Endothelial cell of coronary artery (primary cell): ENCODE measurements at places on chromosomes 12 and 14. TPM values are rescaled to one million over a fixed set of nuclear protein-coding genes. Genes with fewer than 3 reads are reported as not detected.

Gene GALNT8
- 0.56 and 0.63 TPM in 2 replicates for total RNA-seq

Gene PTPRO
- 0.09 TPM in 1 of 2 replicates, not detected in the other for total RNA-seq

Gene FOXG1
- total RNA-seq, result under 0.01 TPM in 1 of 2 replicates, not detected in the other

Gene TOX4
- 19.5 and 25.4 TPM in 2 replicates for total RNA-seq

Gene B3GNT4
- under 0.01 TPM in 2 replicates for total RNA-seq

Gene POTEG
- not detected in 2 replicates for total RNA-seq

Gene SCYL2
- total RNA-seq, result 31.8 and 33.8 TPM in 2 replicates

Gene ACSS3
- total RNA-seq, result 0.19 TPM in 1 of 2 replicates, not detected in the other

Gene POMT2
- 9.4 and 12.5 TPM in 2 replicates for total RNA-seq

Gene KITLG
- 22.0 and 24.1 TPM in 2 replicates for total RNA-seq

Gene LRCOL1
- 0.09 TPM in 1 of 2 replicates, not detected in the other for total RNA-seq

Gene PLA2G1B
- total RNA-seq, result not detected in 2 replicates

Gene KRT6C
- not detected in 2 replicates for total RNA-seq

Gene SIX1
- total RNA-seq, result 0.27 and 0.28 TPM in 2 replicates

Gene COX8C
- total RNA-seq, result not detected in 2 replicates

Gene EXOC3L4
- not detected in 2 replicates for total RNA-seq

Gene C12orf50
- 0.09 TPM in 1 of 2 replicates, not detected in the other for total RNA-seq

Gene CLEC4A
- 0.09 TPM in 1 of 2 replicates, not detected in the other for total RNA-seq

Gene FBXW8
- total RNA-seq, result 10.1 and 14.7 TPM in 2 replicates

Gene HOXC10
- total RNA-seq, result not detected in 2 replicates

Gene HOTAIR
- total RNA-seq, result not detected in 2 replicates

Gene CIROP
- not detected in 2 replicates for total RNA-seq

Gene DTX1
- under 0.01 TPM in 1 of 2 replicates, not detected in the other for total RNA-seq

Gene INHBE
- total RNA-seq, result not detected in 2 replicates

Gene TPH2
- total RNA-seq, result not detected in 2 replicates

Gene FSCB
- not detected in 2 replicates for total RNA-seq

Gene SLC5A8
- total RNA-seq, result not detected in 2 replicates

Gene LRTM2
- not detected in 2 replicates for total RNA-seq

Gene SYNDIG1L
- total RNA-seq, result not detected in 2 replicates

Gene RDH12
- total RNA-seq, result not detected in 2 replicates

Gene DDX54
- 38.2 and 43.4 TPM in 2 replicates for total RNA-seq

Gene NYNRIN
- total RNA-seq, result 8.0 and 14.1 TPM in 2 replicates

Gene CCDC59
- 50.9 and 53.8 TPM in 2 replicates for total RNA-seq

Gene DGKA
- 29.1 and 42.0 TPM in 2 replicates for total RNA-seq

Gene AKAP3
- 0.47 and 0.90 TPM in 2 replicates for total RNA-seq

Gene RBP5
- 0.19 TPM in 1 of 2 replicates, not detected in the other for total RNA-seq

Gene BAG5
- 29.2 and 33.2 TPM in 2 replicates for total RNA-seq

Gene GPRC5A
- 13.3 and 36.0 TPM in 2 replicates for total RNA-seq
